ENCODE measurements at places on chromosomes 13 and 19.
A peak's percentile ranks its signal among the peaks of the same experiment; 100 is the strongest.

DNA sequence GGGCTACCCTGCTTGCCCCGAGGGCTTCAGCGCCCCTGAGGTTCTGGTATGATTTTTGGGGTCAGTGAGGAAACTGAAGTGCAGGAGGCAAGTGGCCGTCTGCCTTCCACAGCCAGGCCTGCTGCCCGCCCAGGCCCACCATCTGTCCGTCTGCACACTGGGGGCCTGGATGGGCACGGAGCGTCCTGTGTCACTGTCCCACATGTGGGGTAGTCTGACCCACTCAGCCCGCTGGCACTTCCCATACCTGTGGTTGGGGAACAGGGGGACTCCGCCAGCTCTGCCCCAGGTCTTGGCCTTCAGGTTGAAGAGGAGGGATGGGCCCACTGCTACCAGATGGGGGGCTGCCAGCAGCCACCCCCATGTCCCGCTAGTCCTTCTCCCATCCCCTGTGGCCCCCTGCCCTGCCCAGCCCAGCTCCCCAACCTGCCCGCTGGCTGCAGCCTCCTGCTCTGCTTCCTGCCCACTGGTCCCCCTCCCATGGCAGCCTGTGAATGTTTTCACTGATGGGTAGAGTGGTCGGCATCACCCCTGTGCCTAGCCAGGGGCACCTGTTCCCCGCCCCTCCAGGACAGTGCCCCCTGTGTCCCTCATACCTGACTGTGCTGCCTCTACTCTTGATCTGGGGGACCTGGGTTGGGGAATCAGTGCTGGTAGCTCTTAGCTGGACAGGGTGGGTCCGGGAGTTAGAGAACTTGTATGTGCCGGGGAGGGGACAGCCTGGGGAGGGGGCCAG lies 9.5 kb downstream of the PIAS4 start:
- DNase-seq: no peak

GRCh38 chr13:92838786-92839185 lies 387.8 kb upstream of the GPC6 start:
- peak; percentile 35 for DNase-seq

DNA sequence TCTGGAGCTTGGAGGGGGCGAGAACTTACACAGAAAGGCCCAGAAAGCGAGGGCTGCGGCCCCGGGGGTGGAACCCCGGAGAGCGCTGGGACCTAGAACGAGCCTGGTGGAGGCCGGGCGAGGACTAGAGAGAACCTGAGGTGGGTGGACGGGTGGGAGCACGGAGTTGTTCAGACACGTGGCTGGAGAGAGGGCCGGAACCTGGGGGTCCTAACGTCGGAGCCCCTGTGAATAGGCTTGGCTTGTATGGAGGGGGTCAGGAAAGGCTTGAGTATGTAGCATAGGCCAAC lies 383 bp downstream of the ZNF581 start:
- DNase-seq: no peak

GRCh38 chr19:1856345-1856697 lies 7.1 kb downstream of the KLF16 start:
- DNase-seq: no peak

DNA sequence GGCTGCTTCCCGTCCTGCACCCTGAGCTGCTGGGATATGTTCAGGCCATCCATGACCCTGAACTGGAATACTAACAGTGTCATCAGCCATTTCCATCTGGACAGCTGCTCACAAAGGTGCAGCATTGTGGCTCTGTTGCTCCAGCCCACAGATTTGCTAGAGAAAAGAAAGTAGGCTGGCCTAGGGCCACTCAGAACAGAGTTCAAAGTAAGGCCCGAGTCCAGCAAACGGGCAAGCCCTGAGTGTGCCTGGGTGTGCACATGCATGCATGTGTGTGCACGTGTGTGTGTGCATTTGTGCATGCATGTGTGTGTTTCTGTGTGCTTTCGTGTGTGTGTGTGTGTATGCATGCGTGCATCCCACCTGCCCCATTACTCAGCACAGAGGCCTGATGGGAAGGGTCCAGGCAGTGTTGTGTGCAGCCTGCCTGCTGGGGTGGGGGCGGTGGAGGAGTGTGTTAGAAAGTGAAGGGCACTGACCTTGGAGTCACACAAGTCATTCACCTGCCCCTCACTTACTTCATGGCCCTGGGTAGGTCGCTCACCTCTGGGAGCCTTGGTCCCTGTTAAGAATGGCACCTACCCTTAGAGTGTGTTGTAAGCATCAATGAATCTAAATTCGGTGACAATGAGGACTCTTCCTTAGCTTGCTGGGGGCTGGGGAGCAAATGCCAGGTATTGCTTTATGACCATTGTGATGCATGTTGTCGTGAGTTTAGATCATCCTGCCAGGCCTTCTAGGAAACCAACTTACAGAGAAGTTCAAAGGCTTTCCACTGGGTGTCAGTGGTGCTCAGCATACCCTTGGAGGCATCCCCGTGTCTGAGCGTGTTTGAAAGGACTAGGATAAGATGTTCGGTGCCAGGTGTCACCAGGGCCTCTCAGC lies 53.2 kb downstream of the GPR12 start:
- DNase-seq: peak; percentile 33

GRCh38 chr13:46071590-46072249 lies 19.2 kb upstream of the ZC3H13 start:
- no peak for DNase-seq

DNA sequence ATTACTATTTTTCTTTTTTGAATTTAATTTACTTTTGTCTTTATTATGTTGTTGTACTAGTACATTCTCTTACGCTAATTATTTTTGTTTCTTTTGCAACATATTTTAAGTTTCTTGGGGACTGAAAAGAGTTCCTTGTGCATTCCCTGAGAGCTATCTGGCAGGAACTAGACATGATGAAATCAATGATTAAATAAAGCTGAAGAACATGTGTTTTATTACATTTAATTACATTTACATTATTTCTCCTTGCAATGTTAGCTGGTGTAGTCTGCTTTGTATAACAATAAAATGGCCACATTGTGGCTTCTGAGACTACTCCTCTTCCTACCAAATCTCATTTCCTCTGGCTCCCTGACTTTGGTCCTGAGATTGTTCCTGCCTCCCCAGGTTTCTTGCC lies 244.9 kb downstream of the NDFIP2 start:
- DNase-seq: no peak

DNA sequence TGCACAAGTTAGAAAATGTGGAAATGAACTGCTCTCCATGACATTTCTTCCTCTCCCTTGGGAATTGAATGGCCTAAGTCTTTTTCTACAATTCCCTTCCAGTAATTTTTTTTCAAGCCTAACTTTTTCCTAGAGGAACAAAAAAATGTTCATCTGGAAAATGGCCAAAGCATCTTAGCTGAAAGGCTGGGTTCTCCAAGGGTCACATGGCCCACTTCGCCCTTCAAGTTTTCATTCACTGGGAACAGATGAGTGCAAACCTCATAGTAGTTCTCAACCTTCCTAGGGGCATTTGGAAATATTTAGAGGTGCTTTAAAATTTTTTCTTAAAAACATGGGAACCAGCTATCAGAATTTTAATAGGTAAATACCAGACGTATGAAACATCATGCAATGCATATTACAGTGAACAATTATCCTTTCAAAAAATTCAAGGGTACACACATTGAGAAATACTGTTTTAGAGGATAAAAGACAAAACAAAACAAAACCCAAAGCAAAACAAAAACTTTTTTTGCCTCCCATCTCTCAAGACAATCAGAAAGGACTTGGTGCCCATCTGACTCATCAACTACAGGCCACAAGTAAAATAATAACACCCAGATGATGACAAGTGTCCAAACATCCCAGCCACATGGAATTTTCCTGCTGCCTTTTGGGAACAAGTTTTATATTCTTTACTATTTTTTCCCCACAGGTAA lies 208.8 kb downstream of the SLITRK6 start:
- DNase-seq: peak; percentile 9

GRCh38 chr13:51997641-51998330 lies 13.5 kb downstream of the ATP7B start:
- DNase-seq: no peak

DNA sequence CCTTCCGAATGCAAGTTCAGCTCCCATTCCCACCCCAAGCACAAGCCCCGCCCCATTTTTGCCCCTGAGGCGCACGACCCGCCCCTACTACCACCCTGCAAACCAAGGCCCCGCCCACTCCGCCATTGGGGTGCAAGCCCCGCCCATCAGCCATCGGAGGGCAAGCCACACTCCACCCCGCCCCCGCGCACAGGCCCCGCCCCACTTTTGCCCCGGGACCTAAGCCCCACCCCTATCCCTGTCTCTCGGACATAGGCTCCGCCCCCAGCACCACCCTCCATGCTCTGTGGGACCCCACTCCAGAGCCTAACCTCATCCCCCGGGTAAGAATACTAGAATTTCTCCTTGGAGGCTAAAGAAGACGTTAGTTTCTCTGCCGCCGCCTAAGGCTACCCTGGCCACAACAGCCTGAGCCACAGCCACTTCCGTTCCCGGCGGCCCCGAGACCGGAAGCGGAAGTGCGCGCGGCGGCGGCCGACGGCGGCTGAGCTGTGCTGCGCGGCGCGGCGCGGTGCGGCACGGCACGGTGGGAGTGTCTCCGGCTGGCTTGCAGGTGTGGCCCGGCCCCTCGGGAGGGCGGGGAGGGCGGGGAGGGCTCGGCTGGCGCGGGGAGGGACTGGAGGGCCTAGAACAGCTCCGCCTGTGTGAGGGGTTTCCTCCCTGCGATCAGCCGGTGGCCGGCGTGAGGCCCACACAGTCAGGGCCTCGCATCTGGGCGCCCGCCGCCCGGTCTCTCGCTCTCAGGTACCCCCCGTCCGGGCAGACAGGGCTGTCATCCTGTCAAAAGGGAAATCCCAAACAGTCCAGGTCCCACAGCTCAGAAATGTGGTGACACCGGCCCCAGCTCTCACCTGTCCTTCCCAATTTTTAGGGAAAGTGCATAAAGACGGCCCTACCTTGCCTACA lies at the start of gene ZNF333:
ZNF333 (plus strand) TSS at position 451 of the 906 bp plus-strand sequence. CDS start 3,444 bp downstream, outside the sequence.
- peak; percentile 92 for DNase-seq

DNA sequence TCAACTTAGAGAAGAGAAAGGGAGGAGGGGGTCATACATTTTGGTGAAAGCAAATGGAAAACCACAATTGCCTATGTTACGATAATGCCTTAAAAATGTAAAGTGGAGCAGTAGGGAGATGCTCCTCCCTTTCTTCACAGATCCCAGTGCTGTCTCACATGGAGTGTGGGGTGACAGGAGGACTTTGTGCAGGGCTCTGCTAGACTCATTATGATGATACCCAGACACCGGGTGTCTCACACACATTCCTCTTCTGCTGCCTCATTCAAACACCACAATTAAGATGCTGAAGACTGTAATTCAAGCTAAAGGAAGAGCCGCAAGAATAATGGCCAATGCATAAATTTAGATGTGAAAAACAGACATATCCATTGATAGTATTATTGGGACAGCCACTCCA lies 150.6 kb downstream of the LHFPL6 start:
- DNase-seq: no peak

- no peak for DNase-seq
Observed at GRCh38 chr19:29503140-29503758, 22.5 kb upstream of the VSTM2B start.

GRCh38 chr13:44024846-44025195 lies 145.1 kb downstream of the LACC1 start:
- no peak for DNase-seq

- DNase-seq: no peak
Observed at GRCh38 chr19:15614507-15615379, at the start of gene CYP4F8. TSS of gene CYP4F8 (plus strand) at chr19:15615218. CDS start at chr19:15615617, 399 bp downstream.

DNA sequence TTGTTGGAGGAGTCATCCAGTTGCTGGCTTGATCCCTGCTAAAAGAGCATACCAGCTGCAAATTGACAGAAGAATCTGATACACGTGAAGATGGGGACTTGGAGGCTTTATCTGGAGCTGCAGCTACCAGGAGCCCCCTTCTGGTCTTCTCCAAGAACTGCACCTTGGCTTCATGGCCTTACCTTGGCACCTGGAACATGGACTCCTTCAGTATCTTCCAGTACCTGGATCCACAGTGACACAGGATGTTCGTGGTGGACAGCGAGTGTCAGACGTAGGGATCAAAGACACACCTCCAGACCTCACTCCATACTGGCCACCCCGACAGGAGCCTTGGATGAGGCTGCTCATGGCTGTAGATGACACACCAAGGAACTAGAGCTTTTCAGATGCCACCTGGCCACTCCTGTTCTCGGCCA lies 9.9 kb upstream of the ACSBG2 start:
- DNase-seq: peak; percentile 47

Data from H54 (cell line).